SJCRH30 (cell line): ENCODE measurements at places on chromosomes 2 and 18. TPM values are rescaled to one million over a fixed set of nuclear protein-coding genes. Genes with fewer than 3 reads are reported as not detected.

GRCh38 chr18:78727877-78728783 is 251.5 kb upstream of the SALL3 start:
- no peak for DNase-seq

DNA sequence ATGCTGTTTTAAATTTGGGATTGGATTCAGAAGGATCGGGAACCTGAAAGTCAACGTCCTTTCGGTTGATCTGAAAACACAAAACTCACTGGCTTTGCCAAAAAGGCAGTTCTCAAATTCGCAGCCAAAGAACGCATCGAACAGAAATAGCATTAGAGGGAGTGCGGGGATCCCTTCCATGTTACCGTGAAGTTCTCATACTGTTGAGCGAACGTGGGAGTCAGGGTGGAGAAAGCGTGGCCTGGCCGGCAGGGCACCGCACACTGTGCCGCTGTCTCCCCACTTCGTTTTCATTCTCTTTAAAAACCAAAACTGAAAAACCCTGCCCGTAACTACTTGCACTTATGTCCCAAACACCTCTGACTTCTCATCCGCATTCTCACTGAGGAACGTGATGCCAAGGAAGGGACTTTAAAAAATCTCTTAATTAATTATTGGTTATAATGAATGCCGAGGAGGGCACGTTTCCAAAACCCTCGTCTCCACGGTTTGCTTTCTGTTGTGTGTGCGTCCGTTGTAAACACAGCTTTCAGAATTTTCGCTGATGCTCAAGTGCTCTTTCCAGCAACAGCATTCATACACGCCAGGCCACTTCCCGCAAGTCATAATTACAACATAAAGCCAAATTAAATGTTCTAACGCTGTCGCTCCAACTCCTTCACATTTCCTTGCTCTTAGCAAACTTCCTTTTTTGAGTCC is 60.9 kb upstream of the TWIST2 start:
- no peak for DNase-seq

DNA sequence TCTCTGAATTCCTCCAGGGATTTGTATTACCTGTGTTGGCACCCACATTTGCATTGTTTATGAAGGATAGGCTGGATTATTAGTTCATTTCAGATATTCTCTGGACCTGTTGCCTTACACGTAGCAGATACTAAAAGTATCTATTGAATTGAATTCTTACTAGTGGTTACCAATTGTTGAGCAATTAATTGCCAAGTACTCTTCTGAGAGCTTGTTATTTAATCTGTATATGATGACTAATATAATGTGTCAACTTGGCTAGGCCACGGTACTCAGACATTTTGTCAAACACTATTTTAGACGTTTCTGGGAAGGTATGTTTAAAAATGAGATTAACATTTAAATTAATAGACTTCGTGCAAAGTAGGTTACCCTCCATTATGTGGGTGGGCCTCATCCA is 2.5 kb upstream of the SPP2 start:
- no peak for DNase-seq

DSG2 gene
- total RNA-seq: 4.8 and 4.9 TPM in 2 replicates

MAP3K19 gene
- not detected in 2 replicates for total RNA-seq

- DNase-seq: no peak
These were observed 114.0 kb upstream of the RND3 start for GRCh38 chr2:150601280-150602038.

STPG4 gene
- total RNA-seq: 0.14 and 0.33 TPM in 2 replicates

DNA sequence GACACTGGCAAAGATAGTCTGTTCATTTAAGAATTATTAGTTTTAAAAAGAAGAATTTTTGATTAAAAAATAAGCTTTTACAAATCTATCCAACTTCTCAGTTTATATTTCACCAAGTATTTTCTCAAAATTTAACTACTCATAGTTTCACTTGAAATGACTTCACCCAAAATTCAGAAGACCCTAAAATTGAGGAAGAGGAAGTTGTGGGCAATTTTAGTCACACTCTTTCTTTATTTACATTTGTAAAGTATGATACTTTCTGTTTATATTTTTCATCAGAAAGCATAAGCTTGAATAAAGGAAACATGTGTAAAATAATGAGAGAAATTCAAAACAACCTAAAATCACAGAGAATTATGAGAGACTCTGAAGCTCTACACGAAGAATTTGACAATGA is 278.8 kb upstream of the MEIS1 start:
- no peak for DNase-seq

SLC9A4 gene
- 0.04 TPM in 1 of 2 replicates, not detected in the other for total RNA-seq

MERTK gene
- 6.7 and 6.8 TPM in 2 replicates for total RNA-seq

GRCh38 chr2:120740375-120740764 is 4.7 kb downstream of the GLI2 start:
- DNase-seq: no peak
